ENCODE measurements at places on chromosomes 2 and 18. TPM values are rescaled to one million over a fixed set of nuclear protein-coding genes. Genes with fewer than 3 reads are reported as not detected.

CYRIA gene
- total RNA-seq = 0.16 TPM

- no peak overlapping the region for H3K4me3 ChIP-seq
- H3K36me3 ChIP-seq = peaks cover 3% of the 10 kb centered on the region
- peaks cover 3% of the 10 kb centered on the region for H3K4me1 ChIP-seq
- DNase-seq = no peak
- no peak overlapping the region for H3K27ac ChIP-seq
- H3K27me3 ChIP-seq = no peaks in the 10 kb centered on the region
These were observed 58.3 kb upstream of the NFE2L2 start for GRCh38 chr2:177322801-177323261.

DNA sequence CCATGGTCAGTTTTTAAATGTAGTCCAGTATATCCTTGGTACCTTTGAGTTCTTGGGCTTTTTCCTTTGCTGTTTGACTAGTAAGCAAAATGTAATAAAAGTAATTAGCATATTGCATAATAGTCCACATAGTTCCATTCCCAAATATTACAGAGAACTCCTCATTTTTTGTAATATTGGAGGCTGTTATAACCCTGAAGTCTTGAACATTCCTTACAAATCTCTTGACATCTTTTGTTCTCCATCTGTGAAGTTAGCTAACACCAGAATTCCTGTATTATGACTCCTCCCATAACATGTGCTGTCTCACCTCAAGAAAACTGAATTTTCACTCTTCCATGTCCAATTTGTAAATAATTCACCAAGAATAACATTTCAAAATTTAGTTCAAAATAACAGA is 17.1 kb downstream of the CREB1 start:
- H3K4me3 ChIP-seq = no peak overlapping the region
- H3K27ac ChIP-seq = peak overlapping the region; percentile 61
- peaks cover 61% of the 10 kb centered on the region for H3K4me1 ChIP-seq
- no peak for DNase-seq

GRCh38 chr2:144132357-144132756 is 387.6 kb downstream of the ZEB2 start:
- no peak overlapping the region for H3K4me3 ChIP-seq
- H3K27me3 ChIP-seq = no peaks in the 10 kb centered on the region
- DNase-seq = no peak
- H3K4me1 ChIP-seq = peaks cover 1% of the 10 kb centered on the region
- H3K36me3 ChIP-seq = peaks cover 10% of the 10 kb centered on the region
- no peak overlapping the region for H3K27ac ChIP-seq

DNA sequence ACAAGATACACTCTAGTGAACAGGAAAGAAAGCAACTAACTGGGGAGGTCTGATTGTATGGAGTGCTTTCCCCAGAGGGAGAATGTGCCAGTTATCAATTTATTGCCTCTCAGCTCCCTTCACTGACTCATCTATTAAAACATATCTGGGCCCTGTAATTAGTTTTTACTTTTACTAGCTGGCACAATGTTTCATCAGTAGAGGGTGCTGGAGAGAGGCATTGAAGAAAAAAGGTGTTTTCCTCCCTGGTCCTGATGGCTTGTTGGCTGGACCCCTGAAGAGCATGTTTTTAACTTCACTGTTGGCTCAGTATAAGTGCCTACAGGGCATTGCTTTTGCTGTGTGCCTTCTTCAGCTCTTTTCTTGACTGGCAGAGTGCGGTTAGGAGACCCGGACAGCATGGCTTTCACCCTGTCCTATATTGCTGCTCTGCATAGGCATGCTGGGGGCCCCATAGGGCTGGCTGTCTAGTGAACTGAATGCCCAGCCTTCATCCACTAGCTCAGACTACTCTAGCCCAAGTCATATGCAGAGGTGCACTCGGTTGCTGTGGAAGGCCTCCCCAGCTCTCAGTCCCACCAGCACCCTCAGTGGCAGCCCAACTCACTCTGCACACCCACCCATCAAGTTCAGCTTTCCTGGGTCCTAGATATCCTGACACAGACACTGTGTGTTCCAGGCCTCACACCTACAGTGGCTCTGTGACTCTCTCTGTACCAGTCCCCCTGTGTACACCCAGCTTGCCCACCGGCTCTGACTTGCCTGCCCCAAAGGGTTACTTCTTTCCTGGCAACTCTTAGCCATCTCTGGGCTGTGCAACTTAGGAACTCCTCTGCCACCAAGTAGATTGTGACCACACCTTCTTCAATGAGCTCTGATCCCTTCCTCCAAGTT is 62.3 kb upstream of the ACYP2 start:
- H3K4me3 ChIP-seq = no peak overlapping the region
- H3K27me3 ChIP-seq = no peaks in the 10 kb centered on the region
- DNase-seq = no peak
- H3K4me1 ChIP-seq = peaks cover 21% of the 10 kb centered on the region
- H3K27ac ChIP-seq = peak overlapping the region; percentile 69

DNA sequence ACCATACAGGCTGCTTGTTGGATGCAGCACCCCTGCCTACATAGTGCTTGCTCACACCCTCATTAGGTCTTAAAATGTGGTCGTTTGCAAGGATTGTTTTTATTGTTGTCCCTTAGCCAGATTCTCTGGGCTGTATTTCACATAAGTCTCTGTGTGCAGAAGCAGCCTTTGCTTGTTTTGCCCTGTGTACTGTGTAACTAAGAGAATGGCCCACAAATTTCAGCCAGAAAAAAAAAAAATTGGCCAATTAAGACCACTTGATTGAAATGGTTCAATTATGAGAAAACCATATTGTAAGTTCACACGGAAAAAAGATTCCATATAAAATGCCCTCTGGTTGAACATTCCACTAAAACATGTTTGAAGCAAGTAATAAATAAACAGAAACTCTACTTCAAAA is 377.1 kb upstream of the SOX11 start:
- no peak overlapping the region for H3K4me3 ChIP-seq
- DNase-seq = no peak
- no peaks in the 10 kb centered on the region for H3K4me1 ChIP-seq
- no peak overlapping the region for H3K27ac ChIP-seq
- H3K27me3 ChIP-seq = no peaks in the 10 kb centered on the region
- no peaks in the 10 kb centered on the region for H3K36me3 ChIP-seq

DNA sequence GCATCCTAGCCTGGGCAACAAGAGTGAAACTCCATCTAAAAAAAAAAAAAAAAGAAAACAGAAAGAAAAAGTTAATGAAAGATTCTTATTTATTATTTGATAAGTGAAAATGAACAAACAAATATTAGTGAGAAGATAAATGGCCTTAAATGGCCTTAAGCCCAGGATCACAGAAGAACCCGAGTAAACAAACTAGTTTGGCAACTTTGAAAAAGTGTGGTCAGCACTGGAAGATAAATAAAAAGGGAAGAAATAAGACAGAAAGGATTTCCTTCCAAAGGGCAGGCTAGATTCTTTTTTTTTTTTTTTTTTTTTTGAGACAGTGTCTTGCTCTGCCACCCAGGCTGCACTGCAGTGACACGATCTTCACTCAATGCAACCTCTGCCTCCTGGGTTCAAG is 692.4 kb downstream of the CPS1 start:
- no peaks in the 10 kb centered on the region for H3K36me3 ChIP-seq
- DNase-seq = no peak
- no peak overlapping the region for H3K4me3 ChIP-seq
- H3K27me3 ChIP-seq = no peaks in the 10 kb centered on the region
- H3K27ac ChIP-seq = no peak overlapping the region

DNA sequence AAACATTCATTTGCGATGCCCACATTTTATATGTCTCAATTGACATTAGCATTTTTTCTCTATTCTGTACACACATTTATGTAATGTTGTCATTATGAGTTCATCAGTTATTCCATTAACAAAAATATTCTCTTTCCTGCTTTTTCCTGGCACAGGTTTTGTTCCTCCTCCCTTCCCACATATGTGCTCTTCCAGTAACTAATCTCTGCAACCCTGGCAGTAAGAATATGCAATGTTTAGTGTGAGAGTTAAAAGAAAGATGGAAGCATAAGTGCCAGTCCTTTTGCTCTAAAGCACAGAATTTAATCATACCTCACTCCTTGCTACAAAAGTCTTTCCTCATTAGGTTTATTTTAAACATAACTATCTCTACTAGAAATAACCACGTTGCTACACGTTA is 155.8 kb upstream of the ERBB4 start:
- no peak overlapping the region for H3K27ac ChIP-seq
- no peaks in the 10 kb centered on the region for H3K36me3 ChIP-seq
- H3K27me3 ChIP-seq = no peaks in the 10 kb centered on the region

DNA sequence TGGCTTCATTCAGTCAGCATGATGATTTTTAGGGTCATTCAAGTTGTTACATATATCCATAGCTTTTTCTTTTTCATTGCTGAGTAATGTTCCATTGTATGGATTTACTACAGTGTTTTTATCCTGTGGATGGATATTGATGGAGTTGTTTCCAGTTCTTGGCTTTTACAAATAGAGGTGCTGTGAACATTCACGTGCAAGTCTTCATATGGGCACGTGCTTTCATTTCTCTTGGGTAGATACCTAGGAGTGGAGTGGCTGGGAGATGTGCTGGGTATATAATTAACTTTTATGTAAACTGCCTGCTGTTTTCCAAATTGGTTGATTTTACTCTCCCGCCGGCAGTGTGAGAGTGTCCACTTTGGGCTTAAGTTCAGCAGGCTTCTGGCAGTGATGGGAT is 16.5 kb downstream of the AGAP1 start:
- no peaks in the 10 kb centered on the region for H3K4me1 ChIP-seq
- H3K4me3 ChIP-seq = no peak overlapping the region
- no peak for DNase-seq
- peaks cover 23% of the 10 kb centered on the region for H3K27me3 ChIP-seq
- no peak overlapping the region for H3K27ac ChIP-seq

Measured in activated naive CD8-positive, alpha-beta T cell treated with anti-CD3 and anti-CD28 coated beads for 36 hours (primary cell).